ENCODE measurements at places on chromosomes 5 and 9. TPM values are rescaled to one million over a fixed set of nuclear protein-coding genes. Genes with fewer than 3 reads are reported as not detected.
A peak's percentile ranks its signal among the peaks of the same experiment; 100 is the strongest.

- no peak for DNase-seq
Measured at GRCh38 chr5:79886925-79887655, 104.0 kb downstream of the MTX3 start.

Gene FABP6
- 6.2 TPM for total RNA-seq

- no peak for DNase-seq
Measured at GRCh38 chr9:104494808-104495207, 9.3 kb upstream of the OR13F1 start.

GRCh38 chr5:60977956-60978737 lies 33.1 kb downstream of the NDUFAF2 start:
- DNase-seq, result no peak

DNA sequence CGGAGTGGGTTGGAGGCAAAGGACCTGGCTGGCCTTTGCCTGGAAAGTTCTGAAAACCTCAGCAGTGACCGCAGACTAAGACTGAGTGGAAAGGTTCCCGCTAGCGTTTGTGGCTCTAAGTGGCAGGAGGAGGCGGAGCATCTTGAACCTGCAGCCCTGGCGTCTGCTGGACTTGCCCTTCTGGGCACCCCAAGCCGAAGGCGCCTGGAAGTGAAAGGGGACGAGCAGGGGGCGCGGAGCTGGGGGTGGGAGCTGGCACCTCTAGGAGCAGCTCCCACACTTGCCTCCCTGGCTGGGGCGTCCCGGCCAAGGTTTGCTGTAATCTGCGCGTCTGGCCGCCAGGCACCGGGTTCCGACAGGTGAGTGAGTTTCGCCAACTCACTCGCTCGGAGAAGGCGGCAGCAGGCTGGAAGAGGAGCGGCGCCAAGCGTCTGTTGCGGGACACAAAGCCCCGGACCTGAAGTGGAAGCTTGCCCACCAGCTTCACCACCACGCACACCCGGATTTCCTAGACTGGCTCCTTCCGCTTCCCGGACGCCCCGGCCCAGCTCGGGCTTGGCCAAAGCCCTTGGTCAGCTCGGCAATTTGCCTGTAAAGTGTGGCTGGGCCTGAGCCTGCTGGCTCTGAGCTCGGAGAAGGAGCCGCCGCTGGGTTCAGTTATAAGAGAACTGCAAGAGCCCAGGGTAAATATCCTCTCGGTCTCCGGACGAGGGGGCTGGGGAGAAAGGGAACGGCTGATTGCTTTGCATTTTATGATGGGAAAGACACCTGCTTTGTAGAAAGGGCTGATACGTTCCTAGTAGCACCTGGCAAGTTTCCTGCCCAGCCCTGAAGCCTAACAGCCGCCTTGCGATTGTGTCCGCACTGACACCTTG lies at the start of gene GNA14:
Gene GNA14 (minus strand): TSS at position 89 of the 875 bp plus-strand sequence. CDS start 529 bp downstream, outside the sequence.
- peak; percentile 64 for DNase-seq

Gene CCDC183
- total RNA-seq, result 0.18 TPM

Gene PCDHB7
- total RNA-seq, result 2.4 TPM

Gene LCN1
- total RNA-seq, result not detected

- DNase-seq, result no peak
Measured at GRCh38 chr5:45089870-45090269, 281.1 kb downstream of the MRPS30 start.

Gene IL4
- total RNA-seq, result not detected

- DNase-seq, result no peak
Measured at GRCh38 chr5:65830856-65831255, 95.5 kb upstream of the ERBIN start.

GRCh38 chr9:3138231-3139229 lies 294.6 kb upstream of the PUM3 start:
- DNase-seq, result no peak

GRCh38 chr9:79357194-79357593 lies 214.6 kb upstream of the TLE4 start:
- DNase-seq, result no peak

Gene RANBP6
- 14.7 TPM for total RNA-seq

Gene SPINK13
- total RNA-seq, result not detected

GRCh38 chr5:57695706-57696388 lies 213.2 kb upstream of the ACTBL2 start:
- no peak for DNase-seq

Gene PCDHA8
- total RNA-seq, result not detected

- DNase-seq, result no peak
Measured at GRCh38 chr5:177361418-177362291, 3.9 kb downstream of the RGS14 start.

DNA sequence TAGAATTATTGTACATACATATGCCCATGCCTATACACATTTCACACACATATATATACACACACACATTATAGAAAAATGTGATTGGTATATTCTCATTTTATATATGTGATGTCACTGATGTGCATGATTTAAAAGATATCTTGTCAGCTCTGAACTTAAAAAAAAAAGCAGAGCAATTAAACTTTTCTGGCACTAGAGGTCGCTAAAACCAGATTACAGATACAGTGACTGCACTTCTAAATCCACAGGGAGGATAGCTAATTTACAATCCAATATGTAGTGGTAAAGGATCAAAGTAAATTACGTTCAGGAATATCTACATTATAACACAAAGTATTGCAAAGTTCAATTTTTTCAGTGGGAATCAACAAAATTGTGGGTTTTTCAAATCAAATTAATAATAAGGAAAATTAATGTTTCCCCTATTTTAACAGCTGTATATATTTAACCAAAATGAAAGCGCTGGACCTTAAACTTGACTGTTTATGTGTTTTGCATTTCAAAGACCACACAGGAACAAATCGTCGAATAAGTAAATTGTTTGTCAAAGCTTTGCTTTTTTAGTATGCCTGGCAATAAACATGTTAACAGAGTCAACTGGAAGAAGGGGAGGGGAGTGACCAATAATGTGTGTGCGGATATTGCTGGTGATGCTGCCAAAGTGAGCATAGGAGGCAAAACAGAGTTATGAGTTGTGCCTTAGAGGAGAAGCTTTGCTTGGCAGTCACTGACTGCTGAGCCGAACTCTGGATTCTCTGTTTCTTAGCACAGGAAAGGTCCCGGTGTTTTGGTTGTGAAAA lies 1201.4 kb upstream of the C9orf72 start:
- no peak for DNase-seq

Gene APBA1
- total RNA-seq, result 21.1 TPM

DNA sequence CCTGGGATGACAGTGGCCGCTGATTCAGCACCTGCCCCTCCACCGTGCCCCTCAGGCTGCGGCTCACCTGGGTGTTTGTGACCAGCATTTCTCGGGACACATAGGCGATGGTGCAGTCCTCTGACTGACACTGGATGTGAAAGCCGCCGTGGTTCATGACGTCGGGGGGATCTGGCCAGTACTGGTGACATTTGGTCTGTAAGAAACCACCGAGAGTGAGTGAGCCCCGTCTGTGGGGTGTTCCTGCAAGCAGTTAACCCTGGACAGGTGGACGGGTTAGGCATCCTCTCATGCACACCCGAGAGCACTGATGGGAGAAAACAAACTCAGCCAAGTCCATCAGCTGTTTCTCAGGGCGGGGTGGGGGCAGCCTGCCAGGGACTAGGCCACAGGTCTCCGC lies 62.5 kb upstream of the EPB41L4B start:
- DNase-seq, result no peak

- no peak for DNase-seq
Measured at GRCh38 chr9:133632806-133633680, 3.1 kb upstream of the DBH start.
